ENCODE measurements at places on chromosomes 4 and X.

DNA sequence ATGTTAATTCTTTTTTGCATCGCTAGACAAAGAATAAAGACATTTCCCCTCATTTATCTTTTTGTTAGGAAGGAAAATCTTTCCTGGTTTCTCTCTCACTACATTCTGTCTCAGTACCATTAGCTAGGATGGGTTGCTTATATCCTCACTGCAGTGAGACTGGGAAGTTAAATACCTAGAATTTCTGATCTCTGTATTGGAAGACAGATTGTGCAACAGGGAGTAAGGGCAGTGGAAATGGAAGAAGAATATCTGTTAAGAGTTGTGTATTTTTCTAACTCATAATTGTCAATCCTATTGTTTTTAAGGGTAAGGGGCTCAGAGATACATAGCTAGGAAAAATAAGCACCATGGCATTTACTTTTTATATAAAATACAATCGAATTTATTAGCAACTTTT is 19.6 kb downstream of the PTPN13 start:
- DNase-seq = no peak

DNA sequence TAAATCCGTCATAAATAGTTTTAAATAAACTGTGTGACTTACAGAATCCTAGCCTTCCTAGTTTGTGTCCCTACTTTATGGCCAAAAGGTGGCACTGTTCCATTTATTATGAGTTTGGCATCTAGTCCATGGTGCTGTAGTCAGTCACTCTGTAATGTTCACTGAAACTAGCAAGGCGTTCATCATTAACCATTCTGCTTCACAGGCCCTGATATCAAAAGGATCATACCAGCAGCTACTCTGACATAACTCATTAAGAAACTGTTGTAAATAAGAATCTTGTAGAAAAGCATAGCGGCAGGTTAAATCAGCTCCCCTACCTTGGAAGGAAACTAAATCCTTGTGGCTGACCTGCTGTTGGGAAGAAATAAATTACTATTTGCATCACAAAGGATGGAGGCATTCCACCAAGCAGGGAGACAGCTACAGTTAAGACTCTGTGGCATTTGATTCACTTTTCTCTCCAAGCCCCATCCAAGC is 919.6 kb upstream of the DIAPH2 start:
- peak; percentile 28 for DNase-seq

DNA sequence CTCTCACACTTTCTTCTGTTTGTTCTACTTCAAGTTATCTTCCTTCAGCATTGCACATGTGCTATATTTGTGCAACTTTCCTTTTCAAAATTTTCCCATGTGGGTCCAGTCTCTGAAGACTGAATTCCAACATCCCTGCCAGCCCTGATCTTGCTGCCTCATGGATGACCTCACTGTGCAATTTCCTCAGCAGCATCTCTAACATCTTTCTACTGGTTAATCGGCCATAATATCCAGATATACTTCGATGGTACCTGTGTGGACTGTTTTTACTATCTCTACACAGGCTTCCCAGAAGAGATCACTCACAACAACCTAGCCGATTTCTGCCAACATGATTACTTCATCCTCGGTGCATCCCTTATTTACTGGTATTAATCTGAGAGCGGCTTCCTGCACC is 41.5 kb downstream of the GPM6A start:
- no peak for DNase-seq

- no peak for DNase-seq
Observed at GRCh38 chrX:153621949-153622598, 23.1 kb upstream of the CCNQ start.

DNA sequence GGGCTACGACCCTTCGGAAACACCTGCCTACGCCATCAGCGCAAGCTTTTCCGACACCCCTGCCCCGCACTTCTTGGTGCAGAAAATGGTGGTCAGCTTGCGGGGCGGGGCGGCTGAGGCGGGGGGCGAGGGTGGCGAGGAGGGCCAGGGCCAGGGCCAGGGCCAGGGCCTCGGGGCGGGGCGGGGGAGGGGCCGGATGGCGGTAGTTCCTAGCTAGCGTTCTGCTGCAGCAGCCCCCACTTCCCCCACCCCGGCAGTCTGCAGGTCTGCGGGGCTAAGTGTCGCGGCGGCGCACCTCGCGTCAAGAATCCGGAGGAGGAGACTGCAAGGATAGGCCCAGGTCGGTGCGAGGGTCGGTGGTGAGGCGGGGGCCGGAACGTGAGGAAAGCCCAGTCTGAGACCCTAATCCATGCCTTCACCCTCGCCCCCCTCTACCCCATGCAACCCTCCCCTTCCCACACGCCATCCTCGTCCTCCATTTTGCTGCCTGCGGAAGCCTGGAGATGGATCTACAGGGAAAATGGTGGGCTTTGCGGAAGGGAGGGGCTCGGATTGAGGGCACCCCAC is 600 bp downstream of the BEX4 start:
- no peak for DNase-seq

DNA sequence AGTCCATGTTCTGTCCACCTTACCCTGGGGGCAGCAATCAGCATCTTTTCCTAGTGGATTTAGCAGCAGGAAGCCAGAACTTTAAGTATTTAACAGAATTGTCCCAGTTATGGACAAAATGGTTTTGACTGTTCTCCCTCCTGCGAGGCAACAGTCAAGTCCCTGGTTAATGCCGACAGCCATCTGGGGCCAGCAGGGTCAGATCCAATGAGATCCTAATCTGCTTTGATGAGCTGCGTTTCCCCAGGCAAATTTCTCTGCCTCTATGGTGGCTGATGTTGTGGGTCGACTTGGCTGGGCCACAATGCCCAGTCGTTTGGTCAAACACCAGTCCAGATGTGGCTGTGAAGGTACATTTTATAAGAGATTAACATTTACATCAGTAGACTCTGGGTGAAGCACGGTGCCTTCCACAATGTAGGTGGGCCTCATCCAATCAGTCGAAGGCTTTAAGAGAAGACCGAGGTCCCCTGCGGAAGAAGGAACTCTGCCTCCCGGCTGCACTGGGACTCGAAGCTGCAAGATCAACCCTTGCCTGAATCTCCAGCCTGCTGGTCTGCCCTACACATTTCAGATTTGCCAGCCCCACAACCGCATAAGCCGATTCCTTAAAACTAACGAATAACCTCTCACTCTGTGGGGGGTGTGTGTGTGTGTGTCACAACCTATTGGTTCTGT is 89.0 kb upstream of the C4orf50 start:
- no peak for DNase-seq

- DNase-seq = no peak
Observed at GRCh38 chr4:30437316-30437715, 282.9 kb upstream of the PCDH7 start.

GRCh38 chrX:112197840-112198239 is 115.3 kb upstream of the TRPC5 start:
- DNase-seq = no peak

GRCh38 chrX:3044671-3045070 is 3.4 kb downstream of the ARSF start:
- DNase-seq = no peak

DNA sequence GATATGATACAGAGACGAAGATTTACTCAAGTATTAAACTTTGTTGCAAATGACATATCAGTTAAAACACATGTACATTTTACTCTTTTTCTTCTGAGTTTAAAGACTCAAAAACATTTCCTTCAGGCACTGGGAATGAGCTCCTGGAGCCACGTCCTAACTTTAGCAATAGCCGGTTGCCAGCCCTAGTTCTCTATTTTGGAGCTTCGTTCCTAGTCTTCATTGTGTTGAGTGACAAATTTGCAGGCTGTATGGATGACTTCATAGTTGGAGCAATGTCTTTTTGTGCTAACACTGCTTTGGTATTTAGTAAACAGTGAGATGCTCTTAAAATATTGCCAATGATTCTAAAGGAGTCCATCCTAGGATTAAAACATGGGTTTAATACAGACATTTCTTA is 190.9 kb downstream of the FAT4 start:
- no peak for DNase-seq

DNA sequence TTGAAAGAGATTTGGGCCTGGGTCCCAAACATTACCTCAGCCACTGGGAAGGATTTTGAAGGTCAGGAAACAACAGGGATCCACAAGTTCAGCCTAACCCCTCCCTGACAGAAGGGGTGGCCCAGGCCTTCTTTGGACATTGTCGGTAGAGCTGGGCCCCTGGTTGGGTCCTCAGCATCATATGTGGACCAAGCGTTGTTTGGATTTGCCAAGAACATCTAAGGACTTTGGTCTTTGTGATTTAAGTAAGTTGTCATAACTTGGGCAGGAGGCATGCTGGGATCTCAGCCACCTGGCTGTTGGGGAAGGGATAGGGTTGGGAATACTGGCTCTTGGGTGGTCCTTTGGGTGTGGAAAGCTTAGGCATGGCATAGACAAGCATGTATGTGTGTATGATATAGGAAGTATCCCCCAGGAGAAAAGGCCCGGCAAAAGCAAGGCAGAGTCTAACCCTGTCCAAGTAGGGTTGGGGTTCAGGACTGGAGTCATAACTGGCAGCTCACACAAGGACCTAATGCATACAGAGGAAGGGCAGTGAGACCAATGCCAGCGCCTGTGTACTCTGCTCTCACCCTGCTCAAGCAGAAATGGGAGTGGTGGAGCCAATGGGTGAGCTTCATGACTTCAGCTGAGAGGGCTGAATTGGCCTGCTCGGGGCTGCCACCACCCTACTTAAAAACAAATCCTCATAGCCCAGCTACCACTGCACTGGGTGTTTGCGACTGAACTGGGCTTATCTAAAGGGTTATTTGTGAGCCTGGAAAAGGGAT is 102.8 kb downstream of the RTL5 start:
- no peak for DNase-seq

- no peak for DNase-seq
Observed at GRCh38 chrX:358651-359143, 28.0 kb downstream of the PPP2R3B start.

- no peak for DNase-seq
Observed at GRCh38 chr4:105392858-105393257, 81.0 kb downstream of the PPA2 start.

DNA sequence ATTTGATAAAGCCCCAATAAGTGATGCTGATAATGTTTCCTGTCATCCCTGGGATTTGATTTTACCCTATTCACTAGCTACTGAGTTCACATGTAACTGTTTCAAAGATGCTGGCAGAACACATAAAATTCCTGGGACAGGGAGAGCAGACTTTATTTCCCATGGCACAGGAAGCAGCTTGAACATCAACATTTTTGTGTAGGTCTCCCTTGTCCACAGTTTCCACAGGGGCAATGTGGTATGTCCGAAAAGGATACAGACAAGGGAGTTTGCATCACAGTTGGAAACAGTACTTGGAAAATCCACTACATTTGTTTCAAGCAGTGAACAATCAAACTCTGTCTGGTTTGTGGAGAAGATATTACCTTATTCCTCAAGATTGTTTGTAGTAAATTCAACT is 129.2 kb upstream of the KLHL4 start:
- no peak for DNase-seq

- DNase-seq = no peak
Observed at GRCh38 chr4:68700152-68700551, 29.7 kb upstream of the UGT2B15 start.

DNA sequence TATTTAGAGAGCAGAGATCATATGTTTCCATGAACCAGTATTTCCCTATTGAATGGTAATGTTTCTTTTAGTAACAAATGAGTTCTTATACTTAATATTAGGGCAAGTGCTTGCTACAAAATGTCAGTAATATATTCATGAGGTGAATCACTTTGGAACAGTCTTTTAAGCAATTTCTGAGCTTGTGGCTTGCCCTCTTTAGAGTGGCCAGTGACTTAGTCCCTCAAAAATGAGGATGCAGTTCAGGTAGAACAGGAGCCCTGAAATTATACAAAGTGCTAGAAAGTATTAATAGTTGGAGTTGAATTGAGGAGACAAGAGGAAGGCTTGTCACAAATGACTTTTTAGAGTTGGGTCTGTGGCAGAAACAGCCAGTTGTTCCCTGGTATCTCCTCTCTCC is 53.4 kb upstream of the PITX2 start:
- DNase-seq = no peak

- no peak for DNase-seq
Observed at GRCh38 chr4:116736756-116737155, 348.6 kb downstream of the TRAM1L1 start.

GRCh38 chrX:29561417-29561816 is 653.9 kb upstream of the MAGEB2 start:
- no peak for DNase-seq

DNA sequence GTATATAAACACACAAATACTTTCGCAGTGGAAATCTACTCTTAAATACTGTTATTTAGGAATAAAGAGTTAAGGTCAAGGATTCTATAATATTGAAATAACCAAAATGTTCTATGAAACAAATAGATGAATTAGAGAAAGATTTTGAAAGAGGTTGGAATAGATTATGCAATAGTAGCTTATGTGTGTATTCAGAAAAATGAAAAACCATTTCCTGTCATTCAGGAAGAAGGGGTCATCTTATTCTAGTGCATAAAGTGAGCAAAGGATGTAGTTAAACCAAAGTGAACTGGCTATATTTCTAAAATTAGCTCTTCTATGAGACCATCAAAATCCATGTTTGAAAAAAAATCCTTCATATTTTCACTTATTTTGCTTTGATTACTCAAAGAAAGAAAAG is 30.0 kb upstream of the MYOZ2 start:
- DNase-seq = no peak

DNA sequence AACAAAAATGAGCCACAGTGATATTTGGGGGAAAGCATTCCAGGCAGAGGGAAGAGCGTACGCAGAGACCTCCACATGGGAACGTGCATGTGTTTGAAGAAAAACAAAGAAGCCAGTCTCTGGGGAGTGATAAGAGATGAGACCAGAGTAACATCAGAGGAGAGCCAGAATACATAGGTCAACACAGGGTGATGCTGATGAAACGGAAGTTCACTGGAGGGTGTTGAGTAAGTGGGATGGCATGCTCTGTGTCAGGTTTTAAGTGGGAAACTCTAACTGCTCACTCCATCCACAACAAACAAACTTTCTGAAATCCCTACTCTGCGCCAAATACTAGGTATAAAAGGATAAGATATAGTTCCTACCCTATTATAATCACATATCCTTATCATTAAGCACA is 110.0 kb downstream of the ARHGAP6 start:
- DNase-seq = no peak

DNA sequence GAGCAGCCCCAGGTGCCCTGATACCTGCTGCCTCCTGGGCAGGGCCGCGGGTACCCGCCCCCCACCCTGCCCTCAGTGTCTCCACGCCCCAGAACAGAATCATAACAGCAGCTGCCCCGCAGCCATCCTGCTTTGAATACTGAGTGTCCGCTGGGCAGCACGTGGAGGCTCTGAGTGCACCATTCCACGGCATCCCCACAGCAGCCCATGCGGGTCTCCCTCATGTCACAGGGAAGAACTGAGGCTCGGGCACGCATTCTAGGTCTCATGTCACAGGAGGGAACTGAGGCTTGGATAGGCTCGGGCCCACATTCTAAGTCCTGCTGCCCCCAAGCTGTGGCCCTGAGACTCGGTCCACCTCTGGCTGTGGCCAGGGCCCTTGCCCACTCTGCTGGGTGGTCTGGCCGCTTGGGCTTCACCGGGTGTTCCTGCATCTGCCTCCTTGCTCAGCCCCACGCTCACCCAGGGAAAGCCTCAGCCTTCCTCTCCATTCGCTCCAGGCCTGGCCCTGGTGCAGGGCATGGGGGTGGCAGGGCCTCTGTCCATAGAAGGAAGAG is 221.6 kb upstream of the PSAPL1 start:
- no peak for DNase-seq
